ENCODE measurements at places on chromosomes 3 and 15.

GRCh38 chr3:107689355-107689754, 166.6 kb downstream of the BBX start:
- DNase-seq = no peak

DNA sequence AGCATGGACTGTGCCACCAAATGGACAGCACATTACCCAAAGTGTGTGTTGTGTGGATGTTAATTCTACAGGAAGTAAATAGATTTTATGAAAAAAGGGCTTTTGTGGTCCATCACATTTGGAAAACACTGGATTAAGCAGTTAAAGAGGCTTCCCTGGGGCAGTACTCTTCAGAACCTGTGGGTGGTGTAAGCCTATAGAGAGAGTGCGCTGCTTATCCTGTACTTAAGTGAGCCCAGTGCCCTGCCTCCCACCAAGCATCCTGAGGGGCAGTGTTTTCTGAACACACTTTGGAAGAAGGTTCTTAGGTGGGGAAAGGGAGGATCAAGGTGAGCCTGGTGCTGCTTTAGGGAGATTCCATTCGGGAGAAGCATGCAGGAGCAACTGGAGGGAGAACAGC, 10.9 kb downstream of the TTLL3 start:
- DNase-seq = no peak

GRCh38 chr15:80586161-80586560, 108.9 kb upstream of the ABHD17C start:
- DNase-seq = no peak

- peak; percentile 6 for DNase-seq
Observed at GRCh38 chr3:116896116-116896515, 186.5 kb downstream of the TUSC7 start.

DNA sequence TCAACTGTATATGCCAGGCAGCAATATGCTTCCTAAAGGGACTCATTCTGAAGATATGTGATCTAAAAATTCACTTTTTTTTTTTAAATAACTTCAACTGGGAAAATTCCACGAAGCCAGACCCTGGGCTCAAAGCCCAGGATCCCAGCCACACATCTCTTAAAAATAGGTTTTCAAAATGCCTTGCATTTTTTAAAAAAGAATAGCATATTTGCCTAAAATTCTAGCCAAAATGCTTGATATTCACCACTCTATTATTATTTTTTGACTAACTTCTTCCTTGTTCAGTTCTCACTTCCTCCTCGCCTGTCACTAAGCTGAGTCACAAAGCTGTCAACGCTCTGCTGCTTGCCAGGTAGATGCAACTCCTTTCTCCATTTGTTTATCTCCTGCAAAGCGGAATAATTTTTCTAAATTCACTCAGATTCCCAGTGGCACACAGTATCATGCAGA, 28.0 kb upstream of the VGLL4 start:
- DNase-seq = peak; percentile 28

- DNase-seq = no peak
Observed at GRCh38 chr15:98651036-98651481, 2.7 kb downstream of the IGF1R start.

DNA sequence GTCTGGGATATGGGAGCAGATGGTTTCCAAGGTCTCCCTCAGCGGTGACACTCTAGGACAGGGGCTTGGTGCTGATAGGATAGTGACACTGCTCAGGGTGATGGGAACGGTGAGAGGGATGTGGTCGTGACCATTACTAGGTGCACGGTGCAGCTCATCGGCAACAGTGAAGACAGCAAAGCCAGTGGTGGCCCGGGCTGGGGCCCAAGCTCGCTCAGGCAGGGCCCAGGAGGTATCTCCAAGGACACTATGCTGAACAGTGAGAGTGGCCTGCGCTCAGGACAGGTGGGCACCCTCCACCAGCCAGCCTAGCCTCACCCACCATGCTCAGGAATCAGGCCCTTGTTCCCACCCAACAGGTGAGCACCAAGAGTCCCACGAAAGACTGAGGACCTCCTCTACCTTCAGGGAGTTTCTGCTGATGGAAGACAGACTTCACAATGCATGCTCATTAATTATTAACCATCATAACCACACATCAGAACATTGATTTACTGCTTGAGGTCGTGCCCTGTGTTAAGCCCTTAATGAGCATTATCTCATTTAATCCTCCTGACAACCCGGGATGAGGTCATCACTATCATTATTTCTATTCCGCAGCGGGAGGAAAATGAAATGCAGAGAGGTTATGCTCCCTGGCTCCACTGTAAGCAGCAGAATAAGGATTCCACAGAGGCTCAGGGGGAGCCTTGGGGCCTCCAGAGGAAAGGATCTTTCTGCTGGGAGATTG, 269.4 kb downstream of the UACA start:
- no peak for DNase-seq

Measured in AML-193 (cell line).